ENCODE measurements at places on chromosomes 5 and 9.
A peak's percentile ranks its signal among the peaks of the same experiment; 100 is the strongest.

GRCh38 chr5:119426057-119426456 lies 26.2 kb upstream of the HSD17B4 start:
- no peak for DNase-seq

DNA sequence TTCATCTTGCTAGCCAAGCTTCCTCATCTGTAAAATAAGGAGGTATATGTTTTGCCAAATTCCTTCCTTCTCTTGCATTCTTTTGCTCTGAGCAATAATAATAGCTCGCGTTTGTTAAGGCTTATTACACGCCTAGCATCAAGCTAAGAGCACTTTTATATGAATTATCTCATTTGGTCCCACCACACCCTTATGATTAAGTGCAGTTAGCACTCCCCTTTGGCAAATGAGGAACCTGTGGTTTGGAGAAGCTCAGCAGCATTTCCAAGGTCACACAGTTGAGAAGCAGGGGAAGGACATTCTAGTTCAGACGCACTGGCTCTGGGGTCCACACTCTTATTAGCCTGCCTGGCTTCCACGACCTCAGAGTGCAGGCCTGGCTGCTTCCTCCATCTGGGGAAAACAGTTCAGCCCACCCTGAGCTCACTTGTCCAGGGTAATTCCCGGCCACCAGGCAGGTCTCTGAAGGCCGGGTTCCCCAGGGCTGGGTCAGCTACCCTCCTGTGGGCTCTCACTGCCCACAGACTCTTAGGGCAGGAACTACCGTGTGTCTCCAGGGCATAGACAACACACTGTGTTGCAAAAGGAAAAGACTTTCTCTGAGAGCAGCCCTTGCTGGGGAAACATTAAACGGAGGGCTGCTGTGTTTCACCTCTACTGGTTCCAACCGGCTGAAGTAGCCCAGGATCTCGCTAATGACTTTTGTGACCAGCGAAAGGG lies 9.9 kb upstream of the FBP1 start:
- no peak for DNase-seq

GRCh38 chr9:88697764-88698432 lies 162.9 kb downstream of the NXNL2 start:
- DNase-seq = no peak

- no peak for DNase-seq
Measured at GRCh38 chr5:40799258-40799657, 1.1 kb upstream of the PRKAA1 start.

GRCh38 chr9:111433082-111433481 lies 51.1 kb downstream of the ECPAS start:
- no peak for DNase-seq

- no peak for DNase-seq
Measured at GRCh38 chr5:138890644-138891043, 15.5 kb upstream of the LRRTM2 start.

DNA sequence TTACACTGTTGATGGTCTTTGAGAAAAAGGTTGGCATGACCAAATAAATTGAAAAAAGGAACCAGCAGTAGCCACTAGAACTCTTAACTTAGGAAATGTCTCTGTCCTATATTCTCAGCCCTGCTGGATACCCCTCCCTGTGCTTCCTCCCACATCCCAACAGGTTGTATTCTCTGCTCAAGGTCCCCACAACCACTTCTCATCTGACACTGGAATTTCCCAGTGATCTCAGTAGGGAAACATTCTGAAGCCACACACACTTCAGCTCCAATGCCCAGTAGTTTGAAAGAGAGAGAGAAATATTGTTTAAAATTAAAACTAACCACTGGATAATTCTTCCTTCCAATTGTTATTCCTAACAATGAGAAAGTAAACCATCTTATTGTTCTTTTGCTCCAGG lies 30.0 kb upstream of the NREP start:
- DNase-seq = no peak

DNA sequence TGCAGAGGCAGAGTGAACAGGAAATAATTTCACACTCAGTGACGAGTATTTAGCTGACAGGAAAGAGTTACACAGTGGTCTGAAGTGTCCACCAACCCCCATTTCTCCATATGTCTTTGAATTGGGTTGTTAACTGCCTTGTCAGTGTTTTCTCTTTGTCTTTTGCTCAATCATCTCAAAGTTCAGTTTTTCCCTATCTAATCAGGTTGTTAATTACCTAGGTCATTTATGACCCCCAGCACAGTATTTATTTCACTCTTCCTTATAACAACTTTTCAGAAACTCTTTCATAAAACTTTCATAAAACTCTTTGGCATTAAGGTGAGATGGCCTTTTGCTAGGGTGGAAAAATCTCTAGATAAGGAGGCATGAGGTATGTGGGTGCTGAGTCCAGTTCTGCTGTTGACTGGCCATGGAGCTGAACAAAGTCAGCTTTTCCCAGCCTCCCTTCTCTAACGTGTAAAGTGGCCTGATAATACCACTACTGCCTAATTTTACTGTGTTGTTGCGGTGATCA lies 5.2 kb upstream of the ALDOB start:
- no peak for DNase-seq

DNA sequence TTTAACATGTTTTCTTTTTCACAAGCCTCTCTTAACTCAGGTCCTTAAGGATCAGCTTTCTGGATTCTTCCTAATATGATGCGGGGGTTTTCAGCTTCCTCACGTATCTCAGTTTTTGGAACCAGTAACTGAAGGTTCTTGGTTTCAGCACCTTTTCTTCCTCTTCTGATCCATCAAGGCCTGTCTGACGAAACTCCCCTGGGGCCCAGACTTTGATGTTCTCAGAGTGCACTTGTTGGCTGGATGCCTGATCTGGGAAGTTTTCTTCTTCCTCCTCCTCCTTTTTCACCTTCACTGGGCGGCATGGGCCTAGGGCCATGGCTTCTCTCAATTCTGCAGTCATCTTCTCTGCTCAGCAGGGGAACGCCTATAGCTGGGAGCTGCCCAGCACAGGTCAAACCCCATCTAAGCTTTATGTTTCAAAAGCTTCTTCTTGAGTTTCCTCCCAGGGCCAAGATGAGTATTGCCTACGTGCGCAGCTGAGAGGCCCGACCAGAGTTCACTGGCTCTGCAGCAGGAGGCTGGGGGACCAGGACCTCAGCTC lies 44.8 kb downstream of the GHR start:
- DNase-seq = no peak

DNA sequence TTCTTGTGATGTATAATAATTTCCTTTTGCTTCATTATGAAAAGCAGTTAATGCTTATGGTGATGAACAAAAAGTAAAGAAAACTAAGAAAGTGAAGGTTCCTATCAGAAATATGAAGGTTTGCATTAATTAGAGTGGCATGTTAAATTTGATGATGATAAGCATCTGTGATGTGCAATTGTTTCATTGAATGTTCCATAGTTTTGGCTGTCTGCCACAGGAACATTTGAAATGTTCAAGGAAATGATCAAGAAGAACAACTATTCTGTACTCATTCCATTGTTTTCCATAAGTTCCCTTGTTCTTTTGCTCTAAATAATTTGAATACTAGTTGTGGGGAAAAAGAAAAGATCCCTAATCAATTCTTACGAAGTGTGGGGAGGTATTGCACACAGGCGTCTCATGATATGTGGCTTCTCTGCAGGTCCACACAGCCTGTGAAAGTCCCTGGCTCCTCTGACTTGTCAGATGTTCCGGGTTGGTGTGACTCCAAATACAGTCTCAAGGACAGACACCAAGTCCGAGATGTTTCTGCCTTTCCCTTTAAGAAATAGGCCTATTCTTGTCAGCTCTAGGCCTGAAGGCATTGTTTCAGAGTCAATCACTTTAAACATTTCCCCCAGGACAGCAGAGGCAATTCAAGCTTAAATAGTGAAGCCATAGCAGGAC lies 152.6 kb upstream of the MAST4 start:
- DNase-seq = no peak

DNA sequence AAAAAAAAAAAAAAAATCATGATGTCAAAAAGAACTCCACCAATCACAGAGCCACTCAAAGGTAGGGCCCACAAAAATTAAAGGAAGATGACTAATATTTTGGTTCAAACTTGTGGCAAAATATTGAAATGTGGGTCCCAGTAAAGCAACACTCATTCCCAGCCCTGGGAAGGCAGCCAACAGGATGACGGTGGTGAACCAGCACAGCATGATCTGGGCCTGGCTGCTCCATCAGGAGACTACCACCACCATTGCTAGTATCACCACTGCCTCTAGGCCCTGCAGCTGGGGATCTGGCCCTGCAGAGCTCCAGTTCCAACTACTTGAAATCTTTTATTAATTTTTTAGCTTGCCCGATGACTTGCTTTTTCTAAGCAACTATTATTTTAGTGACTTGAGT lies 206.8 kb upstream of the ITGA1 start:
- no peak for DNase-seq

- DNase-seq = no peak
Measured at GRCh38 chr9:107782789-107783188, 293.2 kb upstream of the KLF4 start.

- no peak for DNase-seq
Measured at GRCh38 chr9:967903-968641, 8.4 kb upstream of the DMRT3 start.

DNA sequence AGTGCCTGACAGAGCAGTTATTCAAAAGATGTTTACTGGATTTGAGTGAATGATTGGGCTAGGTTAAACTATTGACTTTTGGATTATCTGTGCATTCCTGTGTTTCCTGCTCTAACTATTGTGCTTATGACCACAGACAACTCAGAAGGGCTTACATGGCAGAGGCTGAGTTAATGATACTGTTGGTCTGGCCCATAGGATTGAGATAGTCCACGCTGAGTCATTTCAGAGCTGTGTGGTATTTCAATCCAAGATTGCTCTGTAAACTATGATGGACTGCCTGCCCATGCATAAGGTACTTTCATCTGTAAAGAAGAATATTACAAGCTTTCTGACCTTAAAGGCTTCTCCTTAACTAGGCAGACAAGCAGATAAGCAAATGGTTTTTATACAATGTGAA lies 49.1 kb upstream of the SLIT3 start:
- DNase-seq = no peak

DNA sequence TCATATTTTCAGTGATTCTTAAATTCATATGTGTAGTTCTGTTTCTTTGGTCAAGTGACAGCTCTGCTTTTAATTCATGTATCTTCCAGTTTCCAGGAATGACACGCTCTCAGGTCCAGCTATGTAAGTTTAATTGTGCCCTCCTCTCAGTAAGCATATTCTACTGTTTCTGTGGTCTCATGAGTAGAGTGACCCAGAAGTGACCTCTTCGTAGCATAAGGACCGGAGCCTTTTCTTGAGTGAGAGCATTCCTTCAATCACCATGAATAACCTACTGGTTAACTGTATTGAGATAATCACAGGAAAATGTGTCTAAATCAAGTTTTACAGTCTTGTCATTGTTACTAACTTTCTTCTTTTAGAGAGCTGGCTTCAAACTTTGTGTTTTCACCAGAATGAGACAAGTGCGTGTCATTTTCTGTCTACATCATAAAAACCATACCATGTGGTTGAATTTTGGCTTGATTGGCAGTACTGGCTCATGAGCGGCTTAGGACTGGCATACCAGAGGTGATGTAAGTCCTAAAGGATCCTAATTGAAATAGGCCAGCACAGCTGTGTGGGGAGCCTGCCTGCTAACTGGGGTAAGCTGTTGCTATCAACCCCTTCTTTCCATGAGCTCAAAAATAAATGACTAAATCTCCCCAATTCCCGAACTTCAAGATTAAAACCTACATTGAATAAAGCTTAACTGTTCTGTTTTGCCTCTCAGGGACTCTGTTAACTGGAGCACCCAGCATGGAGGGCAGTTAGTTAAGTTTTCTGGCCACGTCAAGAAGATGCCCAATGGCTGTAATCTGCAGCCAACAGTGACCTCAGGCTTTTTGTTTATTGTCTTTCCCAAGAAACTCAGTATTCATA lies 4.8 kb downstream of the ADAMTSL1 start:
- DNase-seq = no peak

DNA sequence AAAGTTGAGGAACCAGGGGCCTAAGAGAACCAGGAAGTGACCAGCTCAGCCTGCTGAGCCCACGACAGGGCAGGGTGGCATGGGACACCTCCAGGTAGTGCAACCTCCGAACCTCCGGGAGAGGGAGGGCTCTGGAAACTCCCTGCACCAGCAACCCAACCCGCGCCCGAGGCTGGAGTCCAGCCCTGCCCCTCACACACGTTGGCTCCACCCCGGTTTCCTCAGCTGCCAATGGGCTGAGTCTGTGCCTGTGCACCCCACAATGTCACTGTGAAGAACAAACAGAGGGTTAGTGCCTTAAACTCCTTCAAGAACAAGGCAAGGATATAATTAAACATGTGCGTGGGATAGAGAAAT lies 17.0 kb upstream of the UNC5A start:
- no peak for DNase-seq

DNA sequence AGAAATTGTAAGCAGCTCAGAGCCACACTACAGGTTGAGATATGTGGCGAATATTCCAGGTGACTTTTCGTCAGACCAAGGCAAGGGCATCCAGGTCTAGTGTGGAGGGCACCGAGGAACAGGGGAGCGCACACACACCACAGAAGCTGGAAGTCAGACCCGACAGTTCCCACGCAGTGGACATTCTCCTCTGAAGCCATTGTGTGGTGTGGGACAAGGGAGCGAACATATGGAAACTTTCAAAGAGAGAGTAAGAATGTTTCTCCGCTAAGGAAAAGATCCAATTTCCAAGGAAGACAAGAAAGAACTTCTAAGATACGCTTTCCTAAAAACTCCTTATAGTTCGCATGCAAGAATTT lies 141.4 kb upstream of the OTULINL start:
- no peak for DNase-seq

DNA sequence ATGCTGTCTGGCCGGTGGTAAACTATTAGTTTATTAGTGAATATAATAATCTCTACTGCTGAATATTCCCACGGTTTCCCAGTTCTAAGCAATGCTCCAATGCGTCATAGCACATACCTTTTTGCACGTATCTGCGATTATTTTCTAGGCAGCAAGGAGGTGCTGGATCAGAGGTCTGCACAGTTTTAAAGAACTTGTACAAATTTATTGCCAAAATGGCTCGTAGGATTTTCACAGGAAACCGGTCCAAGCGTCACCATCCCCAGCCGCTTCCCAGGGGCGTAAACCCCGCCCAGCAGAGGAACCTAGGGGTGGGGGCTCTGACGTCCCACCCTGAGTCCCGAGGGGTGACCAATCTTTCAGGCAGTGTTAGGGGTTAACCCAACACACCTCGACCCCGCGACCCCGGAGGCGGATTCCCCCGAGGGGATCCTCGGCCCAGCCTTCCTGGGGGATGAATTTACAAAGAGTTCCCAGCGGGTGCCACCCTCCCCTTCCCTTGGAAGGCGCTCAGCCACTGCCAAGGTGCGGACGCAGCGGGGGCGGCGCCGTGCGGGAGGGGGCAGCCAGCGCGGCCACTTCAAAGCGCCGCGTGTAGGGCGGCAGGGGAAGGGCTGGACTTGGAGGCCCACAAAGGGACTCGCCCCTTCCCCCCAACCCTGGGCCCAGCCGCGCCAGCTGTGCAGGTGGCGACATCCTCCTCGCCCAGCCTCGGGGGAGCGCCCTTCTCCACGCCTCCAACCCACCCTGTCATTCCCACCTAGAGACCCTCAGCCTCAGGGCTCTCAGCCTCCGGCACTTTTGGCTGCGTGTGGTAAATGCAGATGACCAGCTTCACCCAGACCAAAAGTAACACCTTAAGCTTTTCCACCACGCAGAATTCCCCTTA lies 43.5 kb upstream of the TCF7 start:
- DNase-seq = peak; percentile 46
